Right hindlimb (tissue), 1 donor: ENCODE measurements at places on chromosomes 4 and X.

DNA sequence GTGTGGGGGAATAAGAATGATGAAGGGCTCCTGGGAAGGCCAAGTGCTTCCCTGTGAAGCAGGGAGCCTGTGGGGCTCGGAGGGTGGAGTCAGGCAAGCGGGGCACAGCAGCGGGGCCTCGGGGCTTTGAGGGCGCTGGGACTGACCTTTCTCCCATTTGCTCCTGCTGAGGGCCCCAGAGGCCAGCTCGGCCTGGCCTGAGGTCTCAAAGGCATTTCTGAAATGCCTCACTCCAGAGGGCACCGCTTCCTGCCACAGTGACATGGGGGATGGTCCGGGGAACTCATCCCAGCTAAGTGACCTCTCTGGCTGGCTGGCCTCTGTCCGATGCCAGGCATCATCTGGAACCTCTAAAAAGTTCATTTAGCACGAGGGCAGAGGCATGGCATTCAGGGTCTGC, 98.8 kb upstream of the STX18 start:
- DNase-seq, result no peak

GRCh38 chrX:45449982-45450381, 249.3 kb upstream of the DIPK2B start:
- DNase-seq, result no peak

- no peak for DNase-seq
Observed at GRCh38 chr4:176467001-176467400, 147.2 kb downstream of the SPCS3 start.

DNA sequence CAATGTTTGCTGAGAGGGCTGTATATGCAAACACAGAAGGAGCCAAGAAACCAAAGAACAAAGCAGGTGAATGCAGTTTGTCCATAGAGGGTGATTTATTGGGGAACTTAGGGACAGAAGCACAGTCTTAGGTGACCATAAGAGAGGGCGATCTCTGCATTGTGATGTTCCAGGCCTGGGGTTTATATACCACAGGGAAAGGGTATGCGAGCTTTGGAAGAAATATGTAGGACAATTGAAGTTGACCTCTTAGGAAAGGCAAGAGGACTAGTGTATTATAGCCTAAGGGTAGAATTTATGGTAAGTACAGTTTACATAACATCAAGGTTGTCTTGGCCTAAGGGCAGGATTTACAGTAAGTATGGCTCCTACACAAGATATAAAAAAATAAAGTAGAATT, 27.8 kb downstream of the FAM184B start:
- DNase-seq, result no peak

- DNase-seq, result no peak
Observed at GRCh38 chr4:73434311-73434710, 1.7 kb upstream of the AFP start.

DNA sequence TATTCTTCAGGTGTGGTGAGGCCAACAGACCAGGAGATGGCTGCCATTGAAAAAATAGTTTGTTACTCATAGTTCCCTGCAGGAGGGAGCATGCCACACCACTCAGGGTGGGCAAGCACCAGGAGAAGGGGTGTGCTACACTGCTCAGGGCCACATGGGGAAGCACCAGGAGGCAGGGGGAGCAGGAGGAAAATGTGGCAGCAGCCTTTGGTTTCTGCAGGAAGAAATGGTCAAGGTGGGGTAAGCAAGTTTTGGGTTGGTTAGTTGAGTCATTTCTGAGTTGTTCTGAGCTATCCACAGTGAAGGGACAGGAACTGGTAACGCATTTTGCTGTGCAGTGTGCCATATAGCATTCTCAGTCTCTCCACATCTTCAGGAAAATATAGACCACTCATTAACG, 23.8 kb downstream of the FGFBP1 start:
- DNase-seq, result no peak

DNA sequence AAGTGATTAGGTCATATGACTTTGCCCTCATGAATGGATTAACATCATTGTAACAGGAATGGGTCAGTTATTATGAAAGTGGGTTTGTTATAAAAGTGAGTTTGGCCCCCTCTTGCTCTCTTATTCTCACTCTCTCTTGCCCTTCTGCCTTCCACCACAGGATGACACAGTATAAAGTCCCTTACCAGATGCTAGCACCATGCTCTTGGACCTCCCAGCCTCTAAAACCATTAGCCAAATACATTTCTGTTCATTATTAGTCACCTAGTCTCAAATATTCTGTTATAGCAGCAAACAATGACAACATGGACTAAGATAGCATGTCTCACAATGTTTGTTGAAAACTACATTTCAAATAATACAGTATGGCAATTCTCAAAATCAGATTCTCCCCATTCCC, 59.7 kb downstream of the RWDD4 start:
- DNase-seq, result no peak

- peak; percentile 44 for DNase-seq
Observed at GRCh38 chrX:31038575-31039326, 33.1 kb downstream of the FTHL17 start.

GRCh38 chrX:16826207-16826606, 39.9 kb downstream of the TXLNG start:
- no peak for DNase-seq

GRCh38 chr4:184528051-184528450, 53.7 kb upstream of the IRF2 start:
- DNase-seq, result no peak

DNA sequence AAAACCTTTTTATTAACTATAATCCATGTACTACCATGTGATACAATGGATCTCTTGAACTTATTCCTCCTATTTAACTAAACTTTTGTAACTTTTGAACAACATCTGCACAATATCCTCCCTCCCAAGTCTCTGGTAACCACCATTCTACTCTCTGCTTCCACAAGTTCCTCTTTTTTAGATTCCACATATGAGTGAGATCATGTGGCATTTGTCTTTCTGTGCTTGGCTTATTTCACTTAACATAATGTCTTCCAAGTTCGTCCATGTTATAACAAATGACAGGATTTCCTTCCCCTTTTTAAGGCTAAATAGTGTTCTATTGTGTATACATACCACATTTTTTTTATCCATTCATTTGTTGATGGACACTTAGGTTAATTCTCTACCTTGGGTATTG, 28.1 kb downstream of the DCAF8L1 start:
- no peak for DNase-seq

DNA sequence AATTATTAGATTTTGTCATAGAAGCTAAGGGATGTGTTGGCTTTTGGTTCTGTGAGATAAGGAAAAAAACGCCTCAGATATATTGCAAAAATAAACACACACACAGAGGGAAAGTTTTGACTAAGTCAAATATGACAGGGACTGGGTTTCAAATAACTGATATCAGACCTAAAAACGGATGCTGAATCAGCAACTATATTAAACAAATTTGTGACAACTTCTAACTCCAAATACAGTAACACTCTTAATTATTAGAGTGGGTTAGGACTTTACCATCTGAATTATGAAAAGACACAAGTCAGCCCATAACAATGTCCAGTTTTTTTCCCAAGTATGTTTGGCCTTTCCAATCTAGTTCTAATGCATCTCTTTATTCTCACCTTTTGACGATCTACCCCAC, 2693.1 kb downstream of the ARAP2 start:
- DNase-seq, result no peak

DNA sequence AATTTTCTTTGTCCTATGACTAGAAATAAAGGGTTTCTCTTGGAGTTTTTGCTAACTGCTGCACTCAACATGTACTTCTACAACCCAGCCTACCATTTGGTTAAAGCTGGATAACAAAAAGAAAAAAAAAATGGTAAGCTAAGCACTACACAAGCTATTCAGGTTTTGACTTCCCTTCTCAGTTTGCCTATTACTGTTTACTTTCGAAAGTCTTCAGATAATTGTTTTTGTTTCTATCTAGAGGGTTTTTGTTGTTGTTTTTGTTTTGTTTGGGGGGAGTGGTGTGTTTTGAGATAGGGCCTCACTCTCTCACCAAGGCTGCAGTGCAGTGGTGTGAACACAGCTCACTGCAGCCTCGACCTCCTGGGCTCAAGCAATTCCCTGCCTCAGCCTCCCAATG, 46.6 kb downstream of the CLOCK start:
- DNase-seq, result no peak

DNA sequence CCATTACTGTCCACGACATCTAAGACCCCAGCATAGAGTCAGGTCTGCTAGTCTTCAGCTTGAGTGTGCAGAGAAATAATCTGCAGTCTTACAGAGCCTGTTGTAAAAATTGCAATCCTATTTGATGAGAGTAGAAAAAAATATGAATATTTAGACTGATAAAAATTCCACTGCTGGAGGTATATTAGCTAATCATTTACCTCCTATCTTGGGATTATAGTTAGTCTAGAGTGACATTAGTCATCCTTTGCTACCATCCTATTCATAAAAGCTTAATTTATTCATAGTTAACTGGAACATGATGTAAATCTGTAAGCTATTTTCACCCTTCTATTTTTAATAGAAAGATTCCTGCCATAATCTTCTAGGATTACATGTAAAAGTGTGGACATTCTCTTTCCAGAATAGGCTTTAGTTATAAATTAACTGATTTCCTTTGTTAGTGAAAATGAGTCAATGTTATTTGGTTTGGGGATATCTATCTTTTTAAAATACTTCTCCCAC, 26.7 kb downstream of the C4orf54 start:
- no peak for DNase-seq

- DNase-seq, result no peak
Observed at GRCh38 chrX:53244610-53245009, 19.6 kb upstream of the KDM5C start.

DNA sequence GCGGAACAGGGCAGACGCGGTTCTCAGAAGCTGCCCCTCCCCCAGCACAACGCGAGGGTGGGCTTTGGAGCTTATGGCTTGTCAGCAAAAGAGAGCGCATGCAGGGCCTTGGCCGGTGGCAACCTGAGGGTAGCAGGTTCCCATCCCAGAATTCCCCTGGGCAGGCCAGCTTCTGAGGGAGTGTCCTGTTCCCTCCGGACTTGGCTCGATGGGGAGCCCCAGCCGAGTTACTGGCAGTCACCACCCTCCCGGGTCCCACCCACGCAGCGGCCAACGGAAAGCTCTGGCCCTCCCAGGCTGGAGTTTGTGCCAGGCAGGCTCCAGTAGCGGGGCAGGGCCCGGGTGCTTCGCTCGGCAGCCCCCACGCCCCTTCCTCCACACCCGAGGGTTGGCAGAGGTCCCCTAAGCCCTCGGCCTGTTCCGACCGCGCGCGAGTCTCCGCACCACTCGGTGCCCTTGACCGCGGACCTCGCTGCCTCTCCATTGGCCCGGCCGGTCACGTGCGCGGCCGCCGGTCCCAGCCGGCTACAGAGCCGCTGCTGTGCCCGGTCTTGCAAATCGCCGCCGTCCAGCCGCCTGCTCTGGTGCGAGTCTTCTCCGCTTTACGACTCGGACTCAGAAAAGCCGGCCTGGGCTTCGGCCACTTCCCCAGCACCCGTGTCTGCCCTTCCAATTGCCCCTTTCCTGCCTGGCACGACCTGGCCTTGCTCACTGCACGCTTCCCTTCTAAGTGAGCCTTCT, 20.9 kb upstream of the MTM1 start:
- peak; percentile 70 for DNase-seq

DNA sequence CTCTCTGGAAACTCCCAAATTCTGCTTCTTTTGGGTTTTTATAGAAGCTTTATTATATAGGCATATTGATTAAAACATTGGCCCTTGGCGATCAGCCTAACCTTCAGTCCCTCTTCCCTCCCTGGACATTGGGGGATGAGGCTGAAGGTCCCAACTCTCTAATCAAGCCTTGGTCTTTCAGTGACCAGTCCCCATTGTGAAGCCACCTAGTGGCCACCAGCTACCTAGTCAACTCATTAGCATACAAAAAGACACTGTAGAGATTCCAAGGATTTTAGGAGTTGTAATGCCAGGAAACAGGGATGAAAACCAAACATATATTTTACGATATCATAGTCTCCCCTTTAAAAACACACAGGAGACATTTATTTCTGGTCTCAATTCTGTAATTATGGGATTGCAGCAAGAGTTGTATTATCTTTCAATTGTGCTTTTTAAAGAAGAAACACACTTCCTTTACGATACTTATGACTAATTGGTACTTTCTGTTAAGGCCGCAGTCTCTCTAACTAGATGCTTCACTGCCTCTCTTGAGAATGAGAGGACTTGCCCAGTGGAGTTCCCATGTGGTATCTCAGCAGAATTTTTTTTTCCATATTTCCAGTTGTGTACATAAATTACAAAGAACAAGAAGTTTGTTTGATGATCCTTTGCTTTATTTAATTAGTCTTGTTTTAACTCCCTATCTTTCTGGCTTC, 58.2 kb downstream of the WDR17 start:
- DNase-seq, result no peak

DNA sequence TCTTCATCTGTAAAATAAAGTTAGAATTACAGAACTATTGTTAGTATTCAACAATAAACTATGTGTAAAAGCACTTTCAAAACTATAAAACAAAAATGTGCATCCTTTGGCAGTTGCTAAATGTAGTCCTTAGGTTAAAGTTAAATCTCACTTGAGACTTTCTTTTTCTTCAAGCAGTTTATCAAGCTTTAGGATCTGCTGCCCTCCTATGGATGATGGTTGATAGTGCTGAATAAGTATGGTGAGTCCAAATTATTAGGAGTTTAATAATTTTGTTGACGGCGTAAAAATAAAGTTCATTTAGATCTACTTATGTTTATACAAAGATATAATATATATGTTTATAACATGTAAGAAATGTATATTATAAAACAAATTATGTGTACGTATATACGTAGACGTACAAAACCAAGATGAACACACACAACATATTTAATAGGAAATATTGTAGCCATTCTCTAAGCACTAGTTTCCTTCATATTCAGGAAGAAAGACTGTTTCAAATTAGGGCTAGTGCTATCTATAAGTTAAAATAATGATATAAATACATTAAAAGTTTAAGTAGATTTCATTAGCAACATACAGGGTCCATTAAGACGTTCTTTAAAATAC, 22.3 kb downstream of the UGT2A2 start:
- no peak for DNase-seq

GRCh38 chrX:4181782-4182407, 468.4 kb upstream of the PRKX start:
- no peak for DNase-seq

- DNase-seq, result no peak
Observed at GRCh38 chrX:154892296-154892695, 6.1 kb downstream of the F8A1 start.

DNA sequence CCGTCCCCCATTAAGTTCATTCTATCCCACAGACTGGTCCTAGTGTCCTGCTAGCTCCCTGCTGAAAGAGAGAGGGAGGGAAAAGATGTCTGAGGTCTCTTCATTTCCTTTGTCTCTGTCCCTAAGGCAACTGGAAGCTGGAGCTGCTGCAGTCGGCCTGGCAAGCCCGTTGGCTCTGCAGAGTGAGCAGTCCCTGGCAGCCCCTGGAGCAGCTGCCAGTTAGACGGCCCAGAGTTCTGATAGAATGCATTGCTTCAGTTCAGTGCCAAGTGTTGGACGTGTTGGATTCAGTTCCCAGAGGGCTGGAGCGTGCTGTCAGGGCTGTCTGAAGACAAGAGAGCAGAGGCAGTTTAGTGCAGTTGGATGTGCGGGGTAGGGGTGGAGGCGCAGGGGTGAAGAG, 975 bp downstream of the KCNE5 start:
- DNase-seq, result peak; percentile 54

- DNase-seq, result no peak
Observed at GRCh38 chrX:72366178-72366577, 60.5 kb upstream of the CITED1 start.

- no peak for DNase-seq
Observed at GRCh38 chrX:44908827-44909226, 35.8 kb downstream of the KDM6A start.

- DNase-seq, result no peak
Observed at GRCh38 chrX:63869506-63869905, 84.5 kb upstream of the ARHGEF9 start.

- no peak for DNase-seq
Observed at GRCh38 chr4:7815981-7816380, 123.7 kb downstream of the AFAP1 start.

GRCh38 chr4:1855333-1856070, 454 bp downstream of the LETM1 start:
- DNase-seq, result peak; percentile 41

- DNase-seq, result no peak
Observed at GRCh38 chr4:53963336-53963735, 101.1 kb downstream of the CHIC2 start.
